T-helper 17 cell (primary cell): ENCODE measurements at places on chromosomes 11 and 22. TPM values are rescaled to one million over a fixed set of nuclear protein-coding genes. Genes with fewer than 3 reads are reported as not detected.
A peak's percentile ranks its signal among the peaks of the same experiment; 100 is the strongest.

- H3K4me1 ChIP-seq, result peaks cover 18% of the 10 kb centered on the region
- H3K27me3 ChIP-seq, result no peaks in the 10 kb centered on the region
- H3K4me3 ChIP-seq, result no peak overlapping the region
- H3K36me3 ChIP-seq, result no peaks in the 10 kb centered on the region
These were observed 583 bp downstream of the TNNI2 start for GRCh38 chr11:1839204-1839923.

- H3K4me1 ChIP-seq, result peaks cover 27% of the 10 kb centered on the region
- H3K36me3 ChIP-seq, result peaks cover 15% of the 10 kb centered on the region
- no peaks in the 10 kb centered on the region for H3K27me3 ChIP-seq
- peak overlapping the region; percentile 85 for H3K27ac ChIP-seq
- no peak for DNase-seq
These were observed 35.9 kb downstream of the CTSC start for GRCh38 chr11:88301488-88302140.

GRCh38 chr22:17829695-17830042 is 55.4 kb upstream of the BID start:
- no peak overlapping the region for H3K27ac ChIP-seq
- H3K4me3 ChIP-seq, result no peak overlapping the region
- H3K4me1 ChIP-seq, result peaks cover 12% of the 10 kb centered on the region
- DNase-seq, result no peak
- H3K36me3 ChIP-seq, result peaks cover 8% of the 10 kb centered on the region

GRCh38 chr11:126140926-126141280 is 70.5 kb downstream of the RPUSD4 start:
- peaks cover 6% of the 10 kb centered on the region for H3K4me1 ChIP-seq
- no peak for DNase-seq
- peaks cover 25% of the 10 kb centered on the region for H3K27me3 ChIP-seq
- H3K4me3 ChIP-seq, result no peak overlapping the region
- no peaks in the 10 kb centered on the region for H3K36me3 ChIP-seq
- no peak overlapping the region for H3K27ac ChIP-seq

DNA sequence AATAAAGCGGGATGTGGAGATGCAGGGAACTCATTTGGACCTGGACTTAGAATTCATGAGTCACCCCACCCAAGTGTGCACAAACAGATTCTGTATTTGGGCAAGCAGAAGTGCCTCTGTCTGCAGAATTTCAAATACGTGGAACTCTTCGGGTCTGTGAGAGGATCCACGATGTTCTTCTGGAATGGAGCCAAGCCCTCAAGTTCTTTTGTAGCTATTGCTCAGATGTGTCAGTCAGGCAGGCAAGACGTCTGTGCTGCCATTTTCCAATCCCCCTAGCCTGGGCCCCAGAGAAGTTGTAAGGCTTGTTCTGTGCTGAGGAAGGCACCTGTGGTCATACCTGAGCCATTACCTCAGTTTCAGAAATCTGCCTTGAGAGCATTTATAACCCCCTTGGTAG is 132.8 kb upstream of the RASSF10 start:
- H3K36me3 ChIP-seq, result no peaks in the 10 kb centered on the region
- no peak for DNase-seq
- H3K27ac ChIP-seq, result no peak overlapping the region
- peaks cover 48% of the 10 kb centered on the region for H3K27me3 ChIP-seq

- peak; percentile 35 for DNase-seq
- no peaks in the 10 kb centered on the region for H3K27me3 ChIP-seq
- H3K27ac ChIP-seq, result peak overlapping the region; percentile 98
- peaks cover 78% of the 10 kb centered on the region for H3K4me1 ChIP-seq
These were observed 7.4 kb downstream of the CD82 start for GRCh38 chr11:44572884-44573283.

GRCh38 chr11:47177229-47177845 is 658 bp upstream of the ARFGAP2 start:
- H3K36me3 ChIP-seq, result no peaks in the 10 kb centered on the region
- peak; percentile 57 for DNase-seq
- H3K27me3 ChIP-seq, result peaks cover 2% of the 10 kb centered on the region
- peak overlapping the region; percentile 96 for H3K4me3 ChIP-seq
- H3K4me1 ChIP-seq, result peaks cover 25% of the 10 kb centered on the region
- H3K27ac ChIP-seq, result peak overlapping the region; percentile 95

- peak overlapping the region; percentile 25 for H3K27ac ChIP-seq
- DNase-seq, result no peak
- H3K27me3 ChIP-seq, result no peaks in the 10 kb centered on the region
- H3K4me1 ChIP-seq, result no peaks in the 10 kb centered on the region
- no peak overlapping the region for H3K4me3 ChIP-seq
These were observed 66.0 kb upstream of the FTH1 start for GRCh38 chr11:62033191-62034035.

DNA sequence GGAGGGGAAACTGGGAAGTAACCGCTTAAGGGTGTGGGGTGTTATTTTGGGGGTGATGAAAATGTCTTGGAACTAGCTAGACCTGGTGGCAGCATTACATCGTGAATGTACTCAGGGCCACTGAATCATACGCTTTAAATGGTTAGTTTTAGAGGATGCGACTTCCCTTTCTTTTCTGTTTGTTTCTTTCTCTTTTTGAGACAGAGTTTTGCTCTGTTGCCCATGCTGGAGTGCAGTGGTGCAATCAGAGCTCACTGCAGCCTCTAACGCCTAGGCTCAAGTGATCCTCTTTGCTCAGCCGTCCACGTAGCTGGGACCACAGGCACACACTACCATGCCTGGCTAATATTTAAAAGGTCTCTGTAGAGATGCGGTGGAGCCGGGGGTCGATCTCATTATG is 5.6 kb upstream of the MIAT start:
- H3K27me3 ChIP-seq, result no peaks in the 10 kb centered on the region
- no peak for DNase-seq
- no peak overlapping the region for H3K27ac ChIP-seq

DNA sequence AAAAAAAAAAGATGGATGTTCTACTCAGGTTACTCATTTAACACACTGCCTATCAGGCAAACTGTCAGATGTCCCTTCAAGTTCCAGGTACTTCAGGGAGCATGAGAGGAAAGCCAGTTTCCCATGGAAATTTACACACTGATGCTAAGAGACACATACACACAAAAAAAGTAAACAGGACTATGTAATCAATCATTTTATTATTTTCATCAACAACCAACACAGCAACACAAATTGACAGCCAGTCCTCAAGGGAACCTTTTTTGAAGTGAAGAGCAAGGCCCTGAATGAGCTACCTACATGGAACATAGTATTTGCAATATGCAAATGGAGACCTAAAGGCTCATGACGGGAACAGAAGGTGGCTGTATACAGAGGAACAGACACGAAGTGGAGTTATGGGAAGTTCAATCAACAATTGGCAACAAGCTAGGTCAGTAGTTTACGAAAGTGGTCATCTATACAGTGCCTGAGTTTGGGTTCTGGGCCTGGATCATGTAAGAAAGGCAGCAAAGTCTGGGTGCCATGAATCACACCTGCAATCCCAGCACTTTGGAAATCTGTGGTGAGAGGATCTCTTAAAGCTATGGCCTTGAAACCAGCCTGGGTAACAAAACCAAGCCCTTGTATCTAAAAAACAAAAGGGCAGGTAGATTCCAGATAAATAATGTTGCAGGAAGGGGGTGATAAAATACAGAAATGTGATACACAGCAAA is 12.6 kb upstream of the WDR74 start:
- H3K4me1 ChIP-seq, result peaks cover 52% of the 10 kb centered on the region
- H3K27ac ChIP-seq, result peak overlapping the region; percentile 98
- no peak for DNase-seq

GRCh38 chr11:34356913-34357700 is 703 bp downstream of the ABTB2 start:
- peak overlapping the region; percentile 97 for H3K4me3 ChIP-seq
- H3K27me3 ChIP-seq, result peaks cover 66% of the 10 kb centered on the region
- DNase-seq, result peak; percentile 35
- H3K4me1 ChIP-seq, result peaks cover 18% of the 10 kb centered on the region

GRCh38 chr11:115437902-115438575 is 66.2 kb downstream of the CADM1 start:
- H3K27ac ChIP-seq, result no peak overlapping the region
- H3K4me1 ChIP-seq, result no peaks in the 10 kb centered on the region
- H3K36me3 ChIP-seq, result no peaks in the 10 kb centered on the region
- no peak for DNase-seq
- H3K27me3 ChIP-seq, result no peaks in the 10 kb centered on the region

DNA sequence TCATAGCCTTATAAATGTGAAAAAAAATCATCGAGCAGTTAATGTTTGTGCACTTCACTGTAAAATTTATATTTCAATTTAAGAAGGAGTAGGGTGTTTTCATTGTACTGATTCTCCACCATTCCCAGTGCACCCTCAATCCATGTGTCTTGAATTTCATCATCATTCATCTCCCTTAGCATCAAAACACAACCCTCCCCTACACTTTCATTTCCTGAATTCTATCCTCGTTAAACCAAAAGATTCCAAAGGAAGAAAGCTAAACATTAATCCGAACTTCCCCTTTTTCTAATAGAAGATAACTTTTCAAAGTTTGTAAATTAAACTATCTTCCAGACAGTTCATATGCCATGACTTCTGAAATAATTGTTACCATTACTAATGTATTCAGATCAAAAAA is 34.1 kb upstream of the OR8B8 start:
- H3K27me3 ChIP-seq, result peaks cover 27% of the 10 kb centered on the region
- H3K36me3 ChIP-seq, result no peaks in the 10 kb centered on the region
- no peak overlapping the region for H3K4me3 ChIP-seq
- DNase-seq, result no peak

DNA sequence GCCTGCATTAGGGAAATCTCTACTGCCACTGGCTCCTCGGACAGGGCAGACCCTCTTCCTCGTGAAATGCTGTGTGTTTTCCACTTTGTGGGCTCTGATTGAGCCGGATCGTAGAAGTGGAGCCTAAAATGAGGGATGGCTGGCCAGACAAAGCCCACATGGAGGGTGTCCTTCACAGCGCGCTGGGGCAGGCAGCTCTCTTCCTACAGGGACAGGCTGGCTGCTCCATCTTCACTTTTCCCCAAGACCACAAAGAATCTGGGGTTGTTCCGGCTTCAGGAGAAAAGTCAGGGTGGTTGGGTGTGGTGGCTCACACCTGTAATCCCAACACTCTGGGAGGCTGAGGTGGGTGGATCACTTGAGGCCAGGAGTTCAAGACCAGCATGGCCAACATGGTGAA is 94.9 kb downstream of the MORC2 start:
- no peak overlapping the region for H3K27ac ChIP-seq
- H3K4me3 ChIP-seq, result no peak overlapping the region
- H3K27me3 ChIP-seq, result peaks cover 6% of the 10 kb centered on the region

DNA sequence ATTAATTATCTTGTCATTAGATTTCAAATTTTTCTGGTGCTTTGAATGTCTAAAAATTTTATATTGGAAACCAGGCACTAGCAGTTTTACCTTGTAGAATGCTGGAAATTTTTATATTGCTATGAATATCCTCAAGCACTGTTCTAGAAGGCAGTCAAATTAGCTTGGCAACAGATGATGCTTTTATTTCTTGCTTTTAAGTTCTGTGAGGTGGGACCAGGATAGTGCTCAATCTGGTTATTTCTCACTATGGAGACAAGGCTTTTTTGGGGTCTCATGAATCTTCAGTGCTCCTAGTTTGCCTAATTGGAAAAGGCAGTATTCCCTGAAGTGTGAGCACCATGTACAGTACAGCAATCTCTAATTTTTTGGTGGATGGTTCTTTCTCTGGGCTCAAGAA is 27.1 kb downstream of the ANO3 start:
- no peak for DNase-seq
- no peak overlapping the region for H3K4me3 ChIP-seq
- H3K4me1 ChIP-seq, result no peaks in the 10 kb centered on the region
- H3K36me3 ChIP-seq, result no peaks in the 10 kb centered on the region

GRCh38 chr11:134559602-134559962 is 147.5 kb upstream of the B3GAT1 start:
- H3K4me3 ChIP-seq, result no peak overlapping the region
- no peak for DNase-seq
- no peak overlapping the region for H3K27ac ChIP-seq
- H3K27me3 ChIP-seq, result peaks cover 29% of the 10 kb centered on the region

GRCh38 chr11:119062779-119063178 is 4.8 kb upstream of the VPS11 start:
- no peak for DNase-seq
- H3K4me1 ChIP-seq, result peaks cover 26% of the 10 kb centered on the region
- no peak overlapping the region for H3K27ac ChIP-seq

DNA sequence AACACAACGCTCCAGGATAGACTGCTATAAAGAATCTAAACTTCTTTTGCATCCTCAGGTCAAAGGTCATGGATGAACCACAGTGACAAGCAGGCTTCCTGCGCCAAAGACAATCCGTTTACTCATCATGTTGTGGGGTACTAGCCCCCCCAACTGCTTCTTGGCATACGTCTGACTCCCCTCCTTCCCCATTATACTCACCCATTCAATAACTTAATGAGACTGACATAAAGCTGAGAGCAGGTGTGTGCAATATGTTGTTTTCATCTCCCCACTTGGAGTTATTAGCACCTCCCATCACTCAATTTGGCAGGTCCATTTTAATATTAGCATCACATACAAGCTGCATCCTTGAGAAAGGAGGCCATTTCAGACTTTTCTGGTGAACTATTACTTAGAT is 157.1 kb downstream of the CADM1 start:
- H3K4me3 ChIP-seq, result no peak overlapping the region
- DNase-seq, result no peak

GRCh38 chr11:69686856-69687255 is 11.7 kb upstream of the LTO1 start:
- H3K27ac ChIP-seq, result no peak overlapping the region
- H3K4me3 ChIP-seq, result no peak overlapping the region
- H3K36me3 ChIP-seq, result peaks cover 4% of the 10 kb centered on the region
- H3K4me1 ChIP-seq, result peaks cover 8% of the 10 kb centered on the region
- peaks cover 43% of the 10 kb centered on the region for H3K27me3 ChIP-seq

- H3K27me3 ChIP-seq, result no peaks in the 10 kb centered on the region
- no peaks in the 10 kb centered on the region for H3K4me1 ChIP-seq
- no peak overlapping the region for H3K4me3 ChIP-seq
- no peaks in the 10 kb centered on the region for H3K36me3 ChIP-seq
- no peak for DNase-seq
These were observed 348.6 kb downstream of the MN1 start for GRCh38 chr22:27452922-27453321.

SDHAF2 gene
- total RNA-seq, result 31.1 TPM

SMIM35 gene
- 0.30 TPM for total RNA-seq

SMTNL1 gene
- total RNA-seq, result not detected

RPUSD4 gene
- total RNA-seq, result 33.2 TPM

DYNC2H1 gene
- total RNA-seq, result 3.6 TPM

TSPAN18 gene
- 93.2 TPM for total RNA-seq

ADM2 gene
- total RNA-seq, result 2.4 TPM

OR52A1 gene
- total RNA-seq, result not detected

SLC6A5 gene
- total RNA-seq, result not detected

IGSF9B gene
- 52.9 TPM for total RNA-seq

YAP1 gene
- not detected for total RNA-seq

CREB3L1 gene
- not detected for total RNA-seq

AMOTL1 gene
- 0.25 TPM for total RNA-seq

GNG3 gene
- not detected for total RNA-seq

TEX54 gene
- total RNA-seq, result not detected

RTN4RL2 gene
- not detected for total RNA-seq

CNTF gene
- 3.8 TPM for total RNA-seq
